Activated CD4-positive, alpha-beta T cell treated with anti-CD3 and anti-CD28 coated beads, Interleukin-2, amount 10 ng/mL, durations not matched to agents 7 days and 5 days (primary cell): ENCODE measurements at places on chromosomes 13 and 19. TPM values are rescaled to one million over a fixed set of nuclear protein-coding genes. Genes with fewer than 3 reads are reported as not detected.

- H3K27ac ChIP-seq: no peak overlapping the region
- no peaks in the 10 kb centered on the region for H3K4me1 ChIP-seq
- DNase-seq: no peak
- no peaks in the 10 kb centered on the region for H3K36me3 ChIP-seq
- H3K27me3 ChIP-seq: no peaks in the 10 kb centered on the region
Measured at GRCh38 chr19:22919946-22920345, 83.0 kb downstream of the ZNF728 start.

- H3K4me1 ChIP-seq: peaks cover 35% of the 10 kb centered on the region
- DNase-seq: no peak
- H3K4me3 ChIP-seq: no peak overlapping the region
- H3K27me3 ChIP-seq: no peaks in the 10 kb centered on the region
Measured at GRCh38 chr19:35909684-35910035, 1.6 kb upstream of the TYROBP start.

Gene SHISA7
- total RNA-seq: not detected

Gene OR7D2
- total RNA-seq: not detected
